ENCODE measurements at places on chromosomes 11 and 22.

DNA sequence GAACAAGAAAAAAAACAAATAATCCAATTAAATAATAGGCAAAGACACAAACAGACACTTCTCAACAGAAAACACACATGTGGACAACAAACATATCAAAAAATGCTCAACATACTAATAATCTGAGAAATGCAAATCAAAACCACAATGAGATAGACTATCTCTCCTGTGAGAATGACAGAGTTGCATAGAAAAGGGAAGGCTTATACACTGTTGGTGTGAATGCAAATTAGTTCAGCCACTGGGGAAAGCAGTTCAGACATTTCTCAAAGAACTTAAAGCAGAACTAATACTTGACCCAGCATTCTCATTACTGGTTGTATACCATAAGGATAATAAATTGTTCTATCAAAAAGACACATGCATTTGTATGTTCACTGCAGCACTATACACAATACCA lies 637.8 kb upstream of the LUZP2 start:
- DNase-seq, result no peak

DNA sequence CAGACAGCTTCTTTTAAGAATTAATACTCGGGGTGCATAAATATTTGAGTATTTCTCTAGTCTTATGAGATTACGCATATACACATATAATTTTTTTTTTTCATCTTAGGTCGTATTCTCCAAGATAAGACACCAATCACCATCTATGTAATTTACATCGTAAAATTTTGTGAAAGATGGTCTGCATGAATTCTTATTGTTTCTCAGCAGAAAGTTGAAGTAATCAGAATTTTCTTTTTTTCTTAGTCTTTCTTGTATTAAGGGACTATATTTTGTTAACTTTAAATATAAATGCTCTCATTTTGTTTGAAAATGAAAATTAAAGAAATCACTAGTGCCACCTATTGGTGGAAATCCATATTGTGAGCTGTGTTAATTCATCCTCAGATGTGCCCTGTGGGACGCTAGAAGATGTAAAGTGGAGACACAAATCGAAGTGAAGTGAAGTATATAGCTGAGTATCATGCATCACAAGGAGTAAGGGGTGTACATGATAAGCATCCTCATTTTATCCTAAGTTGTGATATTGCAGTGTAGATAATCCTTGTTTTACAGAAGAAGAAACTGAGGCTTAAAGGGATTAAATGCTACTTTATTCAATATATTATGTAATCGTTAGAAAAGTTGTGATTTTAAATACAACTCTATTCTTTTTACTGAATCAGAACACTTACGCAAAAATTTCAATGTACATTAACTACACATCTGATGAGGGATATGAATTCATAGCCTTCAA lies 2084.3 kb downstream of the LRRC4C start:
- peak; percentile 62 for DNase-seq

DNA sequence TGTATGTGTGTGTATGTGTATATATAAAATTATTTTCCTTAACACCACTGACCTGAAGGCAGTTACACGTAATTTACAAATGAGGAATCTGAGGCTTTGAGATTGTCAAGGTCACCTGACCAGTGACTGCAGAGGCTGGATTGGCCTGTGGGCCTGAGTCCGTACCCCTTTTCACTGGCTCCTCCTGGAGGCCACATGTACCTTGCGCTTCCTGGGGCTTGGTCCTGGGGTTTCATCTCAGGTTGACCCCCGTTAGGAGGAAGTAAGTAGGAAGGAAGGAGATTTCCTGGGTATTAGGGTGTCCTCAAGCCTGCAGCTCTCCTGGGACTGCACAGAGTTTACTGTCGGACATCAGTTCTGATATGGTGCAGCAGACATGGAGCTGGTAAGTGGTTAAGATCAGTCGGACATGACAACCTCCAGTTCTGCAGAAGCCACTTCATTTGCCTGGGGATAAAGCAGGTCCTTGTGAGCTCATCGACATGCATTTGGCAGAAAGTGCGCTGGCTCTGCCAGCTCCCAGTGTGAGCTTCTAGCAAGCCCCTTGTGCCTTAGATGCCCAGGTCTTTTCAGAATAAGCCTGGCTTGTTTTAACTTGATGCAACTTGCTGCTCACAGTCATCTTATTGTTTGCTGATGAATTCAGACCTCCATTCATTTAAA lies 36.6 kb downstream of the ST3GAL4 start:
- no peak for DNase-seq

DNA sequence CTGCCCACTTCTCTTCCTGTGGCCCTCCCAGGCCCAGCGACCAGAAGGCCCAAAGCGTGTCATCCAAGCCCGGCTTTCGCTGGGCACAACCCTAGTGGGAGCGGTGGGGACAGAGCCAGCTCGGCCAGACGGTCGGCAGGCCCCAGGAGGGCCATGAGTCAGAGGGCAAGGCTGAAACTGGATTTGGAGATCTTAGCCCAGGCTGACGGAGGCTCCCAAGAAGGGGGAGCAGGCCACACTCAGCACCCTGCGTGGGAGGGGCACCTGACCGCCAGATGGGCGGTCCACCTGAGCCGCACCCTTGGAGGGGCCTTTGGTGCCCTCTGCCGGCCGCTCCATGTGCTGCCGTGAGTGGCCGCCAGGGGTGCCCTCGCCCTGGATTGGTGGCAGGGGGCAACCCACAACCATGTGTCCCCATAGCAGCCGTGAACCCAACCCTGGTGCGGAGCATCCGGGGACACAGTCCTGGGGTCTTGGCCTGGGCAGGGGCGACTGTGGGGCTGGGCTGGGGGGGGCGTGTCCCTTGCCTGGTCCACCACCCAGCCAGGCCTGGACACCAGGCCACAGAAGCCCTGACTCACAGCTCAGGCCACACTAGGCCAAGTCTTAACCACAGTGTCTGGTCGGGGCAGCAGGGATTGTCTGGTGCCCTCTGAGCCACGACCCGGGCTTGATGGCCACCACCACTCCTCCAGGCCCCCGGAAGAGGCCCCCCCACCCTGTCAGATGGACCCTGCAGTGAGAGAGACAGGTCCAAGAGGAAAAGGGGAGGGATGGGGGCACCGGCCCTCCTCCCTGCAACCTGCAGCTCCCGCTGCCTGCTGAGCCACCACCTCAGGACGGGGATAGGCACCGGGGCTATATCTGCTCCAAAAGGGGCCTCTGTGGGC lies 19.2 kb upstream of the TALDO1 start:
- DNase-seq, result peak; percentile 85

DNA sequence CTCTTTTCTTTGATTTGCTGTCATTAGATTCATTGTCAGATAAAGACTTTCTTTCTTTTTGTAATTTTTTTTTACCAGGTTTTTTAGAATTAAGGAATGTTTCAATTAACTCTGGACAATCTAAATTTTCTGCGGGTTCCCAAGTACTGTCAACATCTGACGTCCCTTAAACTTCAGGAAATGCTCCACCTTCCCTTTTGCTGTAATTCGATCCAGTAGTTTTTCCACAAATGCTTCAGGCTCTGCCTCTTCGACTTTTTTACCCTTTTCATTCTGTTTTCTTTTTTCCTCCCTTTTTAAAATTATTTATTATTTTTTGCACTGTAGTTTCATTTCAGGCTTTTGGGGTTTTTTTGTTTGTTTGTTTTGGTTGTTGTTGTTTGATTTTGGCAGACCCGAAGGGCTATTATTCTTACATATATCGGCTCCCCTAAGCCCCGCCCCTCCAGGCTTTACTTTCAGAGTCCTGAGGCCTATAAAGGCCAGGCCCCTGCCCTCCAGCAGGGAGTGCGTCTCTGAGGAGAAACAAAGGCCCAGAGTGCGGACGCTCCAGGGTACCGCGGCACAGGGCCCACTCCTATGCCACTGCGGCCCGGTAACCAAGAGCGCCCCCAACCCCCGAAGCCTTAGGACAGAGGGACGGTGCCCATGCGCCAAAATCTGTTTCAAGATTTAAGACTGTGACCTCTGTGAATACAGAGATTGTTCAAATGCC lies 116.4 kb downstream of the TYR start:
- DNase-seq, result no peak

- no peak for DNase-seq
These were observed 13.6 kb upstream of the TRIM29 start for GRCh38 chr11:120151536-120151935.

All from CD4-positive, alpha-beta T cell treated with Interleukin-10 for 1 hour (primary cell).